A673 (cell line): ENCODE measurements at places on chromosomes 12 and 14. TPM values are rescaled to one million over a fixed set of nuclear protein-coding genes. Genes with fewer than 3 reads are reported as not detected.

DNA sequence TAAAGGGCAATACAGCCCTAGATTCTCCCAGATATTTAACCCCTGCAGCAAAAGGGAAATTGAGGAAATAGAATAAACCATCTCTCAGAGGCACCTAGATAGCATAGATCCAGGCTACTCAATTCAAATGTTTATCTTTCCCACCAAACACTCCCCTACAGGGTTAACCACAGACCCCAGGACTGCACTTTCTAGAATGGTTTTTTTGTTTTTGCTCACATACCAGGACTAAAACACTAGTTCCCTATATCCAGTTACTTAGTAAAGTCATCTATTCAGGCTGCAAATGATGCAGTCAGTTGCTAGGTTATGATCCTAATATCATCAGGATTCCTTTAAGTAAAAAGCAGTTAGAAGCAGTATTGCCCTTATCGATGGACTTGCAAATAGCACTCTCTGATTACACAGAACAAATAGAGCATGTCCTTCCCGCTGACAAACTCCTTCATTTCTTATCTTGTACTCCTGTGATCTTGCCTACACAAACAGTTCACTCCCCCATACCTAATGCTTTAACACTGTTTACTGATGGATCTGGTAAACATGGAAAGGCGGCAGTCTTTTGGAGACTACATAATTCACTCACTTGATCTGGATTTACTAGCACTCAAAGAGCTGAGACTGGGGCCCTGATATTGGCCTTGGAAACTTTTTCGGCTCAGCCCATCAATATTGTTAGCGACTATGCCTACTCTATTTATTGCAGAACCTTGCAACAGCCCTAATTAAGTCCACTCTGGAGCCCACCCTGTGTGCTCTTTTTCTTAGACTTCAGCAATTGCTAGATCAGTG, 257.2 kb upstream of the DIO2 start:
- no peak for DNase-seq

DNA sequence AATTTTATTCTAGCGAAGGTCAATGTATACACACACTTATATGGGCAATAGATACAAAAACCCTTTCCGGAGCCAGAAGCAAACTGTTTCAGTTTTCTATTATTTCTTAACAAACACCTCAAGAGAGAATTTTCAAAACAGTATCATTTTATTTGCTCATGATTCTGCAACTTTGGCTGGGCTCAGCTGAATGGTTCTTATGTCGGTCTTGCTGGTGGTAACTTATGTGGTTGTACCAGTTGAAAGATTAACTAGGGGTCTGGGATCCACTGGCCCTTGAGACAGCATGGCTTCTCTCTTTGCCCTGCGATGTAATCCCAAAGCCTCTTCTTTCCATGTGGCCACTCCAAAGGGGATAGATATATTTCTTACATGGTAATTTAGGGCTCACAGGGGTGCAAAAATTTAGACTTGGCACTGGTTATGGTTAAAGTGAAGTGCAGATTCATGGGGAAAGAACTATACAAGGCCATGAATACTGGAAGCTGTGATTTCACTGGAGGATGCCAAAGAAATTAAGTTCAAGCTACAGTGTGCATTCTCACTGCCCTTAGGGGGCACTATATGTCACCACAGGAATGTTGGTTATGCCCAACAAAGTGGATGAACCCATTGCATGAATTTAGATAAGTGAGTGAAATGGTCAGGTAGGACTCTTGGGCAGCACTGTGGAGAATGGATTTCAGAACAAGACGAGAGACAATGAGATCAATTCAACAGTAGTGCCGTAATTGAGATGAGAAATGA, 94.3 kb upstream of the NAV3 start:
- no peak for DNase-seq

GRCh38 chr12:113889076-113889475, 77.0 kb downstream of the RBM19 start:
- DNase-seq, result no peak

DNA sequence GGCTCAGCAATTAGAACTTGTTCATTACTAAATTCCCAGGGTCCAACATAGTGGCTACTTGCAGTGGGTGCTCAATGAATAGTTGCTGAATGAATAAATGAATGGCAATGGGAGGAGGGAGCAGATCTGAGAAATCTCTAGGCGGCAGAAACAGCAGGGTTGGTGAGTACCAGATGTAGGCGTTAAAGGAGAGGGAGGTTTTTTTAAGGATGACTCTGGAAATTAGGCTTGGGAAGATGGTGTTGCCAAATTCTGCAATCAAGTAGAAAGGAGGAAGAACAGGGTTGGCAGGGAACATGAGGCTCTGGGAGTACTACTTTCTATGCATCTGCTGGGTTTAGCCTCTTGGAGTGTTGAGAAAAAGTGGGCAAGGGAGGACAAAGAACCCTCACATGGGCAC, 207.1 kb downstream of the APAF1 start:
- DNase-seq, result no peak

DNA sequence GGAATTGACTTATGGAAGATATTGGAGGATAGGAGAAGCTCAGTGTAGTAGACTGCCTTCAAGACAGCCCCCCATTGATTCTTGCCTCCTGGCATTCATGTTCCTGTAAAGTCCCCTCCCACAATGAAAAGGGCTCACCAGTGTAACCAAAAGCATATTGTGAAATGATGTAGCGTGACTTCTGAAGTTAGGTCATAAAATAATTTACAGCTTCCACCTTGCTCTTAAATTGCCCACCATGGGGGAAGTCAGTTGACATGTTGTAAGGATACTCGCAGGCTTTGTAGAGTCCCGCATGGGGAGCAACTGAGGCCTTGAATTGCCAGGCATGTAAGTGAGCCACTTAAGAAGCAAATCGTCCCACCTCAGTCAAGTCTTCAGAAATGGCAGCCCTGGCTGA, 25.1 kb downstream of the GTSF1 start:
- no peak for DNase-seq

DNA sequence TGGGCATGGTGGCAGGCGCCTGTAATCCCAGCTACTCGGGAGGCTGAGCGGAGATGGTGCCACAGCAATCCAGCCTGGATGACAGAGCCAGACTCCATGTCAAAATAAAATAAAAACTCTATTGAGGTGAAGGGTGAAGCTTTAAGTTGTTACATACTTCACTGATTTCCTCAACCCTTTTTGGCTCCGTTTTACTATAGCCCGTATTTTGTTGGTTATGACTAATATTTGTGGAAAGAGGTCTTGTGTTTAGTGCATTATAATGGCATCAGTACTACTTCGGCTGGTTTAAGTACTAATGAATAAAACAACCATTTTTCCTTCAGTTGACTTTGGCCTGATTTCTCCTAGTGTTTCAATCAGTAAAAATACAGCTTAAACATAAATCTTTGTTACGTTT, 27.0 kb upstream of the SLC2A14 start:
- DNase-seq, result no peak

GRCh38 chr12:92717202-92717601, 14.4 kb downstream of the PLEKHG7 start:
- DNase-seq, result peak; percentile 77

DNA sequence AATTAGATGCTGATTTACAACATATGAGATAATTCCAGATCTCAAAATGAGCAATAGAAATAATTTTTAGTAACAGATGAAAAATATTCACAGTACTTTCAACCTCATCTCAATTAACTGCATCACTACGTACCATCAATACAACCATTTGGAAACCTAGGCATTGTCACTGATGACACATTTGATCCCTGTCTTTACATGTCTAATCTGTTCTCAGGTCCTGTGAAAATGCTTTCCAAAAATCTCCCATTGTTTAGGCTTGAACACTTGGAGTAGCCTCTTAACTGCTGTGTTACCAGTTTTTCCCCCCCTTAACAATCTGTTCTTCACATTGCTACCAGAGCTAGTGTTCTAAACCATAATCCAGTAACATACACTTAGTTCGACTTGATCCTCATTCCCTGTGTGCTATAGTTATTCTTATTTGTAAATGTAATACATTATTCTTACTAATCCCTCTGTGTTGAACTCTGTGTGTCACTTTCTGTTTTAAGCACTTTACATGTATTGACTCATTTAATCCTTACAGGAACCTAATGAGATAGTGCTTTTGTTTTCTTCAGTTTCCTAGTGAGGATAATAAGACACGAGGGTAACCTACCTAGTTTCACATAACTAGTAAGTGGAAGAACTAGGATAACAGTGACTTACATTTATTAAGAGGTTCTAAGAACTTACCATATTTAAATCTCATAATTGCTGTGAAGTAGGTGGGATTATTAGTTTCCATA, 41.7 kb downstream of the LARP4 start:
- no peak for DNase-seq

- no peak for DNase-seq
These were observed 146.9 kb downstream of the KCNC2 start for GRCh38 chr12:75062691-75063090.

GRCh38 chr12:122839907-122840554, 4.8 kb downstream of the HIP1R start:
- DNase-seq, result no peak

- DNase-seq, result no peak
These were observed at the start of gene GZMH for GRCh38 chr14:24609655-24610344. Gene GZMH, minus strand, starts transcription at chr14:24609685. Its CDS starts 72 bp downstream, at chr14:24609613.

DNA sequence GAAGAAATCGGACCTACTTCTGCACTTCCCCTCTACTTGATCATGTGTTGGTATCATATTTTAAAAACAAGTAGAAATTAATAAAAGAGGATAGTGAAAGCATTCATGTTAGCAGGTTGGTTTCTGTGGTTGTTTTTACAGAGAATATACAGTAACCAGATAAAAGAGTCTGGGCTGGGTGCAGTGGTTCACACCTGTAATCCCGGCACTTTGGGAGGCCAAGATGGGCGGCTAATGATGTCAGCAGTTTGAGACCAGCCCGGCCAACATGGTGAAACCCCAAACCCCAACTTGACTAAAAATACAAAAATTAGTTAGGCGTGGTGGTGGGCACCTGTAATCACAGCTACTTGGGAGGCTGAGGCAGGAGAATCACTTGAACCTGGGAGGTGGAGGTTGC, 55.9 kb downstream of the LRP6 start:
- DNase-seq, result no peak

DNA sequence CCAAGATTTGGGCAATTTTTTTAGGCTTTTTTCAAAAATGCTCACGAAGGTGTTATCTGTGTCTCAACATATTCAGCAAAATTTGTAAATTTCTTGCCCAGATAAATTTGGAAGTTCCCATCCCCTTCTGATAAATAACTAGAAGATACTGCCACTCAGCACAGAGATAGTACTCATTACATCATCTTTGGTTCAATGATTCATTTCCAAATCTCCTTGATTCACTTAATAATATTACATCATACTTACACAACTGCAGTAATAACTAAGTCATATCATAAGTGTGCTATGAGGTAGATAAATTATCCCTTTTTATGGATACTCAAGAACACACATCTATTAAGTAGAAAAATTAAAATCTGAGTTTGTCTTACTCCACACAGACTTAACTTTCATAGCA, 89.4 kb downstream of the RPAP3 start:
- DNase-seq, result no peak

- DNase-seq, result no peak
These were observed 19.3 kb downstream of the EIF5 start for GRCh38 chr14:103353362-103353761.

- DNase-seq, result no peak
These were observed 201.2 kb downstream of the DAD1 start for GRCh38 chr14:22387776-22388241.

DNA sequence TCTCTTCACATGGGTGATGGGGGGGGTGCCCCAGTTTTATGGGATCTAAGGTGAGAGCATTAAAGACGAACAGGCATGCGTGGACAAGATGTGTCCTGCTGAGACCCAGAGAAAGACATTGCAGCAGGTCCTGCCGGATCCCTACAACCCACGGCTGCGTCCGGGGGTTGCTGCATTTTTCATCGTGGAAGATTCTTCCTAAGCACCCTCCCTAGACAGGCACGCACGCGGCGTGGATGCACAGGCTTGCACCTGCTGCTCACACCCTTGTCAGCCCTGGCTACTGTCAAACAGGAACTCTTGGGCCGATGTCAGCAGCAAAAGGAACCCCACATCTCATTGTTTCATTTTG, 280.6 kb upstream of the RTL1 start:
- DNase-seq, result no peak

Gene PLEKHG3
- total RNA-seq, result 29.6 and 39.4 TPM in 2 replicates

Gene PLEKHG7
- total RNA-seq, result not detected in 2 replicates

Gene VWF
- total RNA-seq, result not detected in 2 replicates

Gene ATG2B
- 22.7 and 24.2 TPM in 2 replicates for total RNA-seq

Gene ADCK1
- total RNA-seq, result 8.3 and 10.3 TPM in 2 replicates

Gene SPIC
- total RNA-seq, result not detected in 2 replicates

Gene SDR9C7
- total RNA-seq, result not detected in 2 replicates

Gene MBD6
- 140 and 150 TPM in 2 replicates for total RNA-seq
